ENCODE measurements at places on chromosomes 3 and 15. TPM values are rescaled to one million over a fixed set of nuclear protein-coding genes. Genes with fewer than 3 reads are reported as not detected.

GRCh38 chr3:195263925-195264600 lies 6.9 kb downstream of the XXYLT1 start:
- no peak for DNase-seq

UBE2E2 gene
- total RNA-seq, result 40.0 TPM

DNA sequence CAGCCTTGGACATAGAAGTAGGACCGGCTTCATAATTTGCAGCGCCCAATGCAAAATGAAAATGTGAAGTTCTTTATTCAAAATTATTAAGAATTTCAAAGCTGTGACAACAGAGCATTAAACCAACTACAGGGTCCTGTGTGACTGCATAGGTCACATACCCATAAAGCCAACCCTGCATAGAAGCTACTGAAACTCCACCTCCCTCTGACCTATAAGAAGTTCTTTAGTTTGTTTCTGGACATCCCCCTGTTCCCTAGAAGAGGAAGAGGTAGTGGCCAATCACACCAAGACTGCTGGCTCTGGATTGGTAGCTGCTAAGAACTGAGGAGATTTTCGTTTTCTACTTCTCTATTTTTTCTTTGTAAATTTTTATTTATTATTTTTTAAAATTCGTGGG lies 9.0 kb upstream of the SELENOT start:
- no peak for DNase-seq

- peak; percentile 71 for DNase-seq
Observed at GRCh38 chr3:195551381-195551978, 8.4 kb upstream of the PPP1R2 start.

Data from Right ventricle myocardium inferior (tissue), 1 donor.